ENCODE measurements at places on chromosomes 13 and 19. TPM values are rescaled to one million over a fixed set of nuclear protein-coding genes. Genes with fewer than 3 reads are reported as not detected.

- DNase-seq = no peak
These were observed 96.8 kb downstream of the ZNF429 start for GRCh38 chr19:21602082-21602658.

The SELENOV gene
- not detected for total RNA-seq

- DNase-seq = no peak
These were observed 23.4 kb upstream of the NDUFS7 start for GRCh38 chr19:1360126-1360817.

DNA sequence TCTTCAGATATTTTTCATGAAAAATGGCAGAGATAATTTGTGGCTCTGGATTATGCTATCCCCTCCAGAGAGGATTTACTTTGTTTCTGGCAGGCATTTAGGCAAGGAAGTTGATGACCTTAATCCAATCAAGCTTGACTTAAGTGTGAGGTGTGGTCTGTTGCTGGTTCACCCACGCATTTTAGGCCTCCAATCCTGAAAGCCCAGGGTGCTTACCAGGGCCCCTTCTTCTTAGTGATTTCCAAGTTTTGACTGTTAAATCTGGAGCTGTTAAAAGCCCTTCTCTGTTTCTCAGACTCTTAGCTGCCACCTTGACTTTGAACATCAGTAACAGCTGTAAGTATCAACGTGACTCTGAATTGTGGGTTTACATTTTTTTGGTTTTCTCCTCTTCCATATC is 161.8 kb downstream of the DNAJC15 start:
- DNase-seq = no peak

DNA sequence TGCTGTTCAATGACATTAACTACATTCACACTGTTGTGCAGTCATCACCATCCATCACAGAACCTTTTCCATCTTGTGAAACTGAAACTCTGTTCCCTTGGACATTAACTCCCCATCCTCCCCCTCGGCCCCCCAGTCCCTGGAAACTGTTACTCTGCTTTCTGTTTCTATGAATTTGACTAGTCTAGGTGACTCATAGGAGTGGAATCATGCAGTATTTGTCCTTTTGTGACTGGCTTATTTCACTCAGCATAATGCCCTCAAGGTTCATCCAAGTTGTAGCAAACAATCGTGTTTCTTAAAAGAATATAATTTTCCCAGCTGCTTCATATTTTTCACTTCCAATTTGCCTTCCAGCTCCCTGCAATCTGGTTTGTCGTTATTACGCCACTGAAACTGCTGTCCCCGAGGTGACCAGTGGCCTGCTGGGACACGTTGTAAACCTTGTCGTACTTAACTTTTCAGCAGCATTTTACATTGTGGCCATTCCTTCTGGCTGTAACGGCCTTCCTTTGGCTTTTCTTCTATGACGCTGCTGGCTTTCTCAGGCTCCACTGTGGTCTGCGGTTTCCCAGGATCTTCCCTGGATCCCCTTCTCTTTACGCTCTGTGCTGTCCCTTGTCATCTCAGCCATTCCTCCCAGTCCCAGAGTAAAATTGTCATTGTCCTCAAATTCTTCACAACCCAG is 74.0 kb downstream of the DHRS12 start:
- DNase-seq = peak; percentile 56

The TSKS gene
- total RNA-seq = 1.3 TPM

DNA sequence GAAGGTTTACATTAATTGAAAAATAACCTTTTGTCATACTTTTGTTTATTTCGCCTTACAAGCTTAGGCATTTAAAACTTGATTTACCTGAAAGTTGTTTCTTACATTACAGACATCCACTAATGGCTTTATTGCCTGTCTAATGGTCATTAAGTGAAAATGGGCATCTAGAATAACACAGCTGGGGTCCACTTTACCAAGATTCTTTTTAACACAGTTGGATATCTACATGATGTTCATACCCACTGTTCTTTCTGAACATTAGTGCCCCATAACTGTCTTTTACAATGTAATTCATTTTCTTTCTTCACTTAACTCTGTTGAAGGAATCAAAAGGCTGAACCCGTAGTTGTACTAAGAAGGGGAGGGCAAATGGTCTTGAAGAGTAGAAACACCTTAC is 19.8 kb upstream of the KLHL1 start:
- DNase-seq = no peak

The GAPDHS gene
- total RNA-seq = not detected

DNA sequence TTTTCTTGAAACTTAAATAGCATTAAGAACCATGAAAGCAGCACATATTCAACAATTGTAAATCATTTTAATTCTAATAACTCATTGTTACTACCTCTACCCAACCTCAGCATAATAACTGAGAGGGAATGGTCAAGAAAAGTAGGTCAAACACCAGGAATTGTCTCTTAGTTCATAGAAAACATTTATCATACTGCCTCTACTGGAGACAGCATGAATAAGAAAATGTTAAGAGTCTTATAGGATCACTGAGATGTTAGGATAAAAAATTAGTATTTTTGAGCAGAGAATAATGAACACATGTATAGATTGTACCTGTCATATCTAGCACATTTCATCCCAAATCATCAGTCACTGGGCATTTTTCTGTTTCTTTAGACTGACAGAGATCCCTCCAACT is 515.3 kb downstream of the PCDH9 start:
- no peak for DNase-seq

GRCh38 chr13:40401911-40402776 is 264.3 kb downstream of the FOXO1 start:
- no peak for DNase-seq

DNA sequence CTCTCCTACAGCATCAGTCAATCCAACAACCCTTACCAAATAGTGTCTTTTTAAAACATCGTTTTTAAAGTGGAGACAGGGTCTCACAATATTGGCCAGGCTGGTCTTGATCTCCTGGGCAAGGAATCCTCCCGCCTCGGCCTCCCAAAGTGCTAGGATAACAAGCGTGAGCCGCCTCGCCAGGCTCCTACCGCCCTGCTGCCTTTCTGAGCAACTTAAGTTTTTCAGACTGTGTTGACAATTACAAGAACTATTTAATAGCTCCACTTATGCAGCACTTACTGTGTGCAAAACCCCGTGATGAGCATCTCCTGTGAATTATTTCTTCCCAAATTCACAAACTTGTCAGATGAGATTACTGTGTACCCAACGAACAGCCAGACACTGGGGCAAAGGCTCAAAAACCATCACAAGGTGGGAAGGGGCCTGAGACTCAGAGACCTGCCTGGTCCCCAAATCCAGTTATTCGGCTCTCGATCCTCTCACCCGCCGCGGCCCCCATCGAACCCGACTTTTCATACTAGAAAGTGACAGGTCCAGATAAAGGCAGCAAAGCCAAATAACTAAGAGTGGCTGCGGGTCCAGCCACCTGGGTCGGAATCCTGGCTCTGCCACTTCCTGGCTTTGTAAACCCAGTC is 581 bp downstream of the RPL18 start:
- DNase-seq = no peak

The ONECUT3 gene
- total RNA-seq = not detected

The TDRD12 gene
- 0.12 TPM for total RNA-seq

GRCh38 chr13:109846185-109846584 is 59.8 kb upstream of the IRS2 start:
- no peak for DNase-seq

GRCh38 chr13:90652036-90652435 is 695.5 kb upstream of the MIR17HG start:
- DNase-seq = no peak

- peak; percentile 78 for DNase-seq
These were observed 13.5 kb upstream of the TPM4 start for GRCh38 chr19:16062789-16063188.

GRCh38 chr13:34258646-34259386 is 440.9 kb downstream of the RFC3 start:
- DNase-seq = no peak

- no peak for DNase-seq
These were observed 1.3 kb downstream of the FLT3LG start for GRCh38 chr19:49475191-49475917.

- DNase-seq = no peak
These were observed 231.9 kb downstream of the KLF12 start for GRCh38 chr13:73902296-73902695.

- DNase-seq = no peak
These were observed 874 bp upstream of the DNM2 start for GRCh38 chr19:10717054-10717355.

GRCh38 chr19:42276821-42277220 is 7.8 kb downstream of the CIC start:
- peak; percentile 65 for DNase-seq

- no peak for DNase-seq
These were observed 193.6 kb upstream of the STARD13 start for GRCh38 chr13:33479105-33479504.

GRCh38 chr13:96473526-96474180 is 383.7 kb downstream of the HS6ST3 start:
- DNase-seq = no peak

GRCh38 chr13:106284358-106284757 is 251.1 kb downstream of the EFNB2 start:
- no peak for DNase-seq

GRCh38 chr13:72253754-72254153 is 386.8 kb upstream of the DACH1 start:
- no peak for DNase-seq

All from activated CD8-positive, alpha-beta memory T cell treated with anti-CD3 and anti-CD28 coated beads, Interleukin-2, amount 10 ng/mL, durations not matched to agents 7 days and 5 days (primary cell).